ENCODE measurements at places on chromosomes 1 and 21.

DNA sequence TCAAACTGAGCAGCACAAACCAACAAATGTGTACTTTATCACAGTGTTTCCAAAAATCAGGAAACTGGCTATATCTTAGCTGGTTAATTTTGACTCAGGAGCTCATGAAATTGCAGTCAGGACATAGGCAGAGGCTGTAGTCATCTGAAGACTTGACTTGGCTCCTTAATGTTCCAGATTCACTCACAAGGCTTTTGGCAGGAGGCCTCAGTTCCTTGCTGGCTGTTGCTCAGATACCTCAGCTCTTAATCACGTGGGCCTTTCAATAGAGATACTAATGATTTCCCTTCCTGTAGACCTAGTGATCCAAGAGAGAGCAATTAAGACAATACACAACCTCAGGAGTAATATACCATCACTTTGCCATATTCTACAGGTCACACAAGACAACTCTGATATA, 537.7 kb downstream of the BRINP3 start:
- no peak for DNase-seq

DNA sequence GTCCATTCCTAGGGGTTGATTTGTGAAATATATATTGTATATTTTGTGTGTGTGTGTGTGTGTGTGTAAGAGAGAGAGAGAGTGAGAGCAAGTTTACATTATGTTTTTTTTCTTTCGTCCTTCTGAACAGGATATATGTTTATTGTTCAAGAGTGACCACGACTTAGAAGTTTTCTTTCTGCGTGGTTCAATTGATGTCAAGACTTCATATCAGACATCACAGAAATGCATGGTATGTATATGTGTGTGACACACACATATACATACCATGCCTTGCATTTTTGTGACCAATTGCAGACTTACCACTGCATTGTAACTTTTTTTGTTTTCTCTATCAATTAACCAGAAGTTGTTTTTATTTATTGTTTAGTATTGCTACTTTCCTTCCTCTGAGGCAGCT, 2.5 kb downstream of the RASAL2 start:
- DNase-seq: no peak

- DNase-seq: no peak
These were observed 31.5 kb upstream of the GJA5 start for GRCh38 chr1:147791876-147792275.

DNA sequence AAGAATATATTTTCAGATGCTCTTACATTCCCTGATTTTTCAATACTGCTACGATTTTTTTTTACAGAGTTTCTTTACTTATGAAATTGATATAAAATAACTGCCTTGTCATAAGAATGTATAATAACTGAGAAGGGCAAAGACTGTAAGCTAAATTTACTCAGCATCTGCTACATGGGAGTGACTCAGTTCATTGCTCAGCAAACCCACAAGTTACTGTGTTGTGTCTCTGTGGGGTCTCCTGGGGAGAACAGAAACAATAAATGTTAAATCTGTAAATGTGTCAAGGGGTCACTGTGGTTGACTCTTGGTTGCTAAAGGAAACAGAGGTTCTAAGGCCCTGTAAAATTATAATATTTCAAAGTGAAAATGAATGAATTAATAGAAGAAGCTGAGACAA, 210.3 kb upstream of the CACYBP start:
- no peak for DNase-seq

- DNase-seq: no peak
These were observed 33.4 kb downstream of the DDX20 start for GRCh38 chr1:111789142-111789541.

DNA sequence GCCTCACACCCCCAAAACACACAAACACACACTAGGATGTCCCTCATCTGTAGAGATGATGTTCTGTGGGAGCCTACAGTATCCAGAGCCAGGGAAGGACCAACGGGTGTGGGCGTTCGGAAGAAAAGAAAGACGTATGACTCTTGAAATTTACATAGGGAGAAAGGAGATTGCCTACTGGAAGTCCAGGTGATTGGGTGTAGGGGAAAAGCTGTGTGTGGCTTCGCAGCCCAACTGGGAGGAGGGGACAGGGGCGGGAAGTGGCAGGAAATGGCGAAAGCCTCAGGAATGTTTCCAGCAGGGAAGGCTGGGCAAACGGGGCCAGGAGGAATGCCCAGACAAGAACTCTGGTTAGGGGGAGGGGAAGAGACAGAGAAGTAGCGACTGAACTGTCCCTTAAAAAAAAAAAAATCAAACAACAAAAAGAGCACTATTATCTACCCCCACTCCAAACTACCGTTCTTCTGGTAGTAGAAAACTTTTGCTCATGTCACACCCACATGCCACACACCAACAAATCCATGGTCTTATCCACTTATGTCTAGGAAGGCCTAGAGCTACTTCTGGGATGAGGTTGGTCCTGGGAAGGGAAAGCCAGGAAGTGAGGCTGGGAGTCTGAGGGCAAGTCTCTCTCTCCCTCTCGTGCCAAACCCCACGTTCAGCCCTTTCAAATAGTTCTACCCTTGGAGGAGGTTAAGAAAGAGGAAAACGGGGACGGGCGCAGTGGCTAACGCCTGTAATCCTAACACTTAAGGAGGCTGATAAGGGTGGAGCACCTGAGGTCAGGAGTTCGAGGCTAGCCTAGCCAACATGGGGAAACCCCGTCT, 1.8 kb upstream of the CKS1B start:
- no peak for DNase-seq

GRCh38 chr1:15336866-15337265, 72.8 kb upstream of the EFHD2 start:
- no peak for DNase-seq

GRCh38 chr1:165543532-165544438, at the start of gene LRRC52:
TSS of gene LRRC52 (plus strand) at chr1:165544000. CDS start at chr1:165544297, 297 bp downstream.
- no peak for DNase-seq

- no peak for DNase-seq
These were observed 8.1 kb downstream of the UTP25 start for GRCh38 chr1:209835782-209836298.

- no peak for DNase-seq
These were observed 133.6 kb downstream of the TGFBR3 start for GRCh38 chr1:91752324-91752723.

DNA sequence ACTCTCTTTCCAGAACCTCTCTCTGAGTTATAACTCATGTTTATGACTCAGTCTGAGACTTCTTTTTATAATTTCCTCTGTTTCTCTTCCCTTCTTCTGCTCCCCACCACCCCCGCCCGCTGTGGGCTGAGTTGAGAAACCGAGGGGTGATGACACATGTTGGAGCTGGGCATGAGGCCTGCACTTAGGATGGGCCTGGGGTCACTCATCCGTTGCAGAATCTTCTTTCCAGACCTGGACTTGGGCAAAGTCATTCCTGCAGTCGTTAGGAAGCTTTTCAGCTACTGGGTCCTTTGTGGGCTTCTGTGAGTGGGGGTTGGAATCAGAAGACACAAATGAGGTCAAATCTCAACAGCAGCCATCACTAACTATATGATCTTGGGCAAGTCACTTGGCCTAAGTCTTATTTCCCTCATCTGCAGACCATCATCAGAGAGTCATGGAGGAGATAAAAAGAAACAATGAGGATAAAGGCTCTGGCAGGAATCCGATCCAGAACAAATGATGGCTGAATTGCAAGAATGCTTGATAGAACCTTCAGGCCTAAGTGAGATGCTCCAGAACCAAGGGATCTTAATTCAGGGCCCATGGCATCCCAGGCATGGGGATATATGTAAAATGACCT, 53.4 kb downstream of the RPS6KA1 start:
- no peak for DNase-seq

DNA sequence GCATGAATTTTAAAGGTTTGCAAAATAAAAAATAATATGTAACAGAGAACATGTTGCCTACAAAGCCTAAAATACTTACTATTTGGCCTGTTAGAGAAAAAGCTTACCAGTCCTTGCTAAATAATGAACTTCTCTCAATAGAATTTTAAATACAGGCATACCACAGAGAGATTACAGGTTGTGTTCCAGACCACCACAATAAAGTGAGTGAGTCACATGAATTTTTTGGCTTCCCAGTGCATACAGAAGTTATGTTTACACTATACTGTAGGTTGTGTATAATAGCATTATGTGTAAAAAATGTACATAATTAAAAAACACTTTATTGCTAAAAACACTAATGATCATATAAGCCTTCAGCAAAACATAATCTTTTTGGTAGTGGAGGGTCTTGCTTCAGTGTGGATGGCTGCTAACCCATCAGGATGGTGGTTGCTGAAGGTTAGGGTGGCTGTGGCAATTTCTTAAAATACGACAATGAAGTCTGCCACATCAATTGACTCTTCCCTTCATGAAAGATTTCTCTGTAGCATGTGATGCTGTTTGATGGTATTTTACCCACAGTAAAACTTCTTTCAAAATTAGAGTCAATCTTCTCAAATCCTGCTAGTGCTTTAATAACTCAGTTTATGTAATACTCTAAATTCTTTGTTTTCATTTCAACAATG, 48.6 kb downstream of the SCYL3 start:
- DNase-seq: no peak

DNA sequence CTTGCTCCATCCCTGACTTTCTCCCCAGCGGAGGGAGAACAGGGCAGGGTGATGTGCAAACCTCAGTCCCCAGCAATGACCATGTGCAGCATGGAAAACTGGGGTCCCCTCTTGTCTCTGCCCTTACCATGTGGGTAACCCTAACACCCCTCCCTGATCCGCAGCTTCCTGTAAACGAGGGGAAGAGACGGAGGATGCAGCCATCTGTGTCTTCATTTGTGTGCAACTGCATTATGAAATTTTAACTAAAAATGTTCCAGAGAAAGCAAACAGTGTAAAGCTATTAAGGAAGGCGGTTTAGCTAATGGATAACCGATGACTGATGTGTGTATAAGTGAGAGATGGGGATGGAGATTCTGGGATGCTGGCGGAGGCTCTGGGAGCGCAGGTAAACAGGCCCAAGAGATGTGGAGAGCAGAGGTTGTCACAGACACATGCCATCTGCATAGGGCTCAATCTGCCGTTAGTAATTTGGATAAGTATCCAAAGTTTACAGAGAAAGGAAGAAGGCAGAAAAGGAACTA, 206.6 kb downstream of the DSCAM start:
- no peak for DNase-seq

GRCh38 chr21:27570306-27570868, 603.5 kb upstream of the ADAMTS5 start:
- no peak for DNase-seq

- no peak for DNase-seq
These were observed 325.9 kb downstream of the RPS6KC1 start for GRCh38 chr1:213376862-213377372.

DNA sequence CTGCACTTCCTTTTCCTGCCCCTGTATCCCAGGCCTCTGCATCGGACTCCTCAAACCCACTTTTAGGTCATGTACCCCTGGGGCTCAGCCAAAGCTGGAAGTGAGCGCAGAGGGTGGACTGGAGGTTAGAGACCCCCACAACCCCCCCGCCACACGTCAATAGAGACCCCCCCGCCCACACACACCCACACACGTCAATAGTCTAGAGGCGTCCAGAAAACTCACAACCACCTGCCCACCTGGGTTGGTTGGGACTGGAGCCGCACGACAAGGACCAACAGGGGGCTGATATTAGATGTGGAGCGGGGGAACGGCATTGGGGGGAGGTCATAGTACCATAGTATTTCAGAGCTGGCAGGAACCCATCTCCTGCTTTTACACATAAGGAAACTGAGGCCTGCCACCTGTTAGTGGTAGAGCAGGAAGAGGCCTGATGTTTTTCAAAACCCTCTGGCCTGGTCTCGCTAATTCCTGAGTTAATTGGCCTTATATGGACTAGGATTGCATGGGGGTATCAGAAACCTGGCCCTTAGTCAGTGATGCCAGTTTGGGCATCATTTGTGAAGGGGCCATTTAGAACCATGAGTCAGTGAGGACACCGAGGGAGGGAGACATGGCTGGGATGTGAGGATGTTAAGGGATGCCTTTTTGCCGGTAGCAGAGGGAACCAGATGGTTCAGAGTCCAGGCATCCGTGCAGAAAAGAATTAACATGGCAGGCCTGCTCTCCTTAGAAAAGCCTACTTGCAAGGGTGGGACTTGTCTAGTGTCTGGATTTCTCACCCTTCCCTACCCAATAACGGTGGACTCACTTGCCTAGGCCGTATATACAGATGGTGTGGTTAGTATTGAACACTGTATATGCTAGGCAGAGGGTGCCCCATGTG, 1.1 kb downstream of the NENF start:
- no peak for DNase-seq

GRCh38 chr21:42495765-42496119, 282 bp downstream of the RSPH1 start:
- no peak for DNase-seq

- DNase-seq: no peak
These were observed 231.3 kb upstream of the VAMP3 start for GRCh38 chr1:7539769-7540175.

GRCh38 chr1:77382366-77382765, 100.5 kb downstream of the AK5 start:
- no peak for DNase-seq

DNA sequence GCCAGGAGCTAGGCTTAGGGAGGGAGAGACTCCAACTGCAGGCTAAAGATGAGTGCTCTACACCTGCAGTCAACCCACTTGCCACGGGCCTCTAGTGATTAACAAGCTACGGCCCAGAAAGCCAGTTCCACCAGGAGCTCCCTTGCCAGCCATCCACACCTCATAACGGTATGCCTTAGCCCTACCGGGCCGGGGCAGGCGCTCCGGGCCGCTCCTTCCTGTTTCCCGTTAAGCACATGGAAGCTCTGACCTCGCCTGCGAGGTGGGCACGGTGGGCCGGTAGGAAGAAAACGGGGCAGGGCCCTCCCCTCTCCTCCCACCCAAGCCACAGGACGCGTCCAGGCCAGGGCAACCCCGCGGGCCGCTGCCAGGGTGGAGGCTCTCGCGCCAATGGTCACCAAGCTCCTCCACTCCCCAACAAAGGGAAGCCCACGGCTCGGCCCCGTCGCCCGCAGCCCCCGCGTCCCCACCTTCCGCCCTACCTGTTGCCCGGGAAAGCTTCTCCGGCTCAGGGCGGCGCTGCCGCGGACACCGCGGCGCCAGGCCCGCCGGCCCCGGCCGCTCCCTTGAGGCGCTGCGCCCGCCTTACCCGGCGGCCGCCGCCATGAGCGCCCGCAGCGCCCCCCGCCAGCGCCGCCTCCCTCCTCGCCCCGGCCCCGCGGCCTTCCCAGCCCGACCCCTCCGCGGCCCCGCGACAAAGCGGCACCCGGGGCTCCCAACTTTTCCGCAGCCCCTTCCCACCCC, 627 bp downstream of the CERS2 start:
- DNase-seq: no peak

GRCh38 chr1:40394491-40395172, 21.1 kb downstream of the SMAP2 start:
- DNase-seq: no peak

All from stimulated activated CD8-positive, alpha-beta memory T cell treated with anti-CD3 and anti-CD28 coated beads, Interleukin-4, amount 100 ng/mL, for 1 hour (primary cell).